ENCODE measurements at places on chromosomes 4 and X. TPM values are rescaled to one million over a fixed set of nuclear protein-coding genes. Genes with fewer than 3 reads are reported as not detected.

DNA sequence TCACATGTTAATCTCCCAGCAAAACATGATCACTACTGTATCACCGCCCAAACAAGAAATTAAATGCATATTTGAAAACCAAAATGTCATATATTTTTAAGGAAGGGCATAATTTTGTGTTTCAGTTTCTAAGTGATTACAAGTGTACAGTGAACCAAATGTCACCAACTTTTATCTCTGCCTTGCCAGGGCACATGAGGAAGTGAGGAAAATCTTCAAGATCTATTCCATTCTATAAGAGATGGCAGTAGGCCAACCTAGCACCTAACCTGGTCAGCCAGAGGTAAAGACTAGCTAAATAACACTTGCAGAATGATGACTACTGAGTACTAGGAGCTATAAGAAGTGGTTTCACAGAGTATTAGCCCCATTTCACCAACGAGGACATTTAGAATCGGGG, 107.2 kb downstream of the ATP11C start:
- DNase-seq, result no peak

GRCh38 chrX:10531927-10532326, 88.5 kb downstream of the MID1 start:
- DNase-seq, result no peak

GRCh38 chr4:30756553-30756952, 36.4 kb downstream of the PCDH7 start:
- DNase-seq, result no peak

- no peak for DNase-seq
Measured at GRCh38 chr4:141870152-141870551, 233.8 kb downstream of the IL15 start.

GRCh38 chrX:148947399-148947975, 447.1 kb downstream of the AFF2 start:
- no peak for DNase-seq

GRCh38 chr4:8547912-8548730, 32.1 kb upstream of the GPR78 start:
- no peak for DNase-seq

DNA sequence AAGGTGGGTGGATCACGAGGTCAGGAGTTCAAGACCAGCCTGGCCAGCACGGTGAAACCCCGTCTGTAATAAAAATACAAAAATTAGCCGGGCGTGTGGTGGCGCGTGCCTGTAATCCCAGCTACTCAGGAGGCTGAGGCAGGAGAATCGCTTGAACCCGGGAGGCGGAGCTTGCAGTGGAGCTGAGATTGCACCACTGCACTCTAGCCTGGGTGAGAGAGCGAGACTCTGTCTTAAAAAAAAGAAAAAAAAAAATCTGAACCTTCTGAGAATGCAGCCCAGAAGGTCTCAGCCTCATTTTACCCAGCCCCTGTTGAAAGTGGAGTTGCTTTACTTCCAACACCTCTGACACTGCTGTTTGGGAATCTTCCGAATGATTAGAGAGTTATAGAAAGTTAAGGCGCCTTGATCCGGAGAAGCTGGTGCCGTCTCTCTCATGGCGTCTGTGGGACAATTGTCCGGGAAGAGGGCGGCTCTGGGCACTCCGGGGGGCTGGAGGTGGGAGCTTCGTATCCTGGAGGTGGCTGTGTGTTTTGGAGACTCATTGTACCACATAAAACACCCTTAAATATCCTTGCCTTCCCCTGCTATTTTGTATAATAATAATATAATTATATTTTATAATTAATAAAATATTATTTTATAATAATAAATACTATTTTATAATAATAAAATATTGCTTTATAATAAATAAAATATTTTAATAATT, 92.7 kb upstream of the PPP2R3B start:
- no peak for DNase-seq

DNA sequence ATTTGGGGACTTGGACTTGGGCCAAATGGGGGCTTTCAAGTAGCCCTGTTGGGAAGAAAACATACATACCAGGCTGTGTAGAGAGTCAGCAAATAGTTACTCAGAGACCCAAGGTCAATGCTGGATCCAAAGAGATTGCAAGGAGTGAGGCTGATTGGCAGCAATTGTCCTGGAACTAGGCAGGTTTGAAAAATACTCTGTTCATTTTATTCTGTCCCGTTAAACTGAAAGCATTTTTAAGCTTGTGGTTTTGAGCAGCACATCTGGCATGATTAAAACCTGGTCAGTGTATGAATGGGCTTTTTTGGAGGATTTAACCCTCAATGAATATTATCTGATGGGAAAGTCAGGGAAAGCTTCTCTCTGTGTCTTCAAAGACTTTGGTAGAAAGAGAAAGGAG, 294.3 kb upstream of the BOD1L1 start:
- DNase-seq, result no peak

GRCh38 chrX:125193921-125194320, 125.8 kb upstream of the TEX13C start:
- no peak for DNase-seq

DNA sequence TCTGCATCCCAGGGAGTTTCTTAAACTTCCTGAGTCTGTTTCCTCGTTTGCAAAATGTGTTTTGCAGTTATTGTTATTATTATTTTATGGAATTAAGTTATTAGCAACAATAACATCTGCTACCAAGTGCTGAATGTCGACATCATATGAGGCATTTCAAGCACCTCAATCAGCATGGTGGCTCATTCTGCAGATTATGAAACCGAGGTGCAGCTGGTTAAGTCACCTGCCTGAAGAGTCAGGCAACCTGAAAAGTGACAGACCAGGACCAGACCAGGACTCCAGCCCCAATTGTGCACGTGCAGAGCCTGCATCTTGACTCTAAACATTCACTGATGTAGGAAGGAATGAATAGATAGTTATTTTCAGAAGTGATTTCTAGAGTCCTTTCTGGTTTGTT, 99.8 kb downstream of the AFAP1 start:
- no peak for DNase-seq

Gene CTBP1
- total RNA-seq, result 136 TPM

Gene ITIH6
- not detected for total RNA-seq

Gene TBC1D1
- total RNA-seq, result 57.7 TPM

Gene FOXR2
- total RNA-seq, result not detected
